Hematopoietic multipotent progenitor cell (in vitro differentiated cells): ENCODE measurements at places on chromosomes 5 and 9.

GRCh38 chr9:38417003-38417945, 7.0 kb downstream of the IGFBPL1 start:
- no peak for DNase-seq

DNA sequence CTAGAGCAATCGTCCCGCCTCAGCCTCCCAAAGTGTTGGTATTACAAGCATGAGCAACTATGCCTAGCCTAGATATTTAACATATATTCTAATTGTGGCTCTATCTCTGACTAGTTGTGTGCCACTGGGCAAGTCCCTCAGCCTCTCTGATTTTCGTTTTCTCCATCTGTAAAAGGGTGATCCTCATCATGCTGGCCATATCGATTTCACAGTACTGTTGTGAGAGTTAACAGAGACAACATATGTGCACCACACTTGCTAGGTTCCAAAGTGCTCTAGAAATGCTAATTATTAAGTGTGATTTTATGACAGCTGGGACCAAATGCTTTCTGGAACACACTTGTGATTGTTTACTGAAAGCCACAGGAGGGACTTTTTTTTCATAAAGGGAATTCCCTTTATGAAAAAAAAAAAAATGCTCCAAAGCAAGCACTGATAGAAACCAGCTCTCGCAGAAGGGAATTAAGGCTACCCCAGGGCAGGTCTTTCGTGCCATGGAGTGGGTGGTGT, 78.5 kb upstream of the EPB41L4B start:
- DNase-seq, result no peak

DNA sequence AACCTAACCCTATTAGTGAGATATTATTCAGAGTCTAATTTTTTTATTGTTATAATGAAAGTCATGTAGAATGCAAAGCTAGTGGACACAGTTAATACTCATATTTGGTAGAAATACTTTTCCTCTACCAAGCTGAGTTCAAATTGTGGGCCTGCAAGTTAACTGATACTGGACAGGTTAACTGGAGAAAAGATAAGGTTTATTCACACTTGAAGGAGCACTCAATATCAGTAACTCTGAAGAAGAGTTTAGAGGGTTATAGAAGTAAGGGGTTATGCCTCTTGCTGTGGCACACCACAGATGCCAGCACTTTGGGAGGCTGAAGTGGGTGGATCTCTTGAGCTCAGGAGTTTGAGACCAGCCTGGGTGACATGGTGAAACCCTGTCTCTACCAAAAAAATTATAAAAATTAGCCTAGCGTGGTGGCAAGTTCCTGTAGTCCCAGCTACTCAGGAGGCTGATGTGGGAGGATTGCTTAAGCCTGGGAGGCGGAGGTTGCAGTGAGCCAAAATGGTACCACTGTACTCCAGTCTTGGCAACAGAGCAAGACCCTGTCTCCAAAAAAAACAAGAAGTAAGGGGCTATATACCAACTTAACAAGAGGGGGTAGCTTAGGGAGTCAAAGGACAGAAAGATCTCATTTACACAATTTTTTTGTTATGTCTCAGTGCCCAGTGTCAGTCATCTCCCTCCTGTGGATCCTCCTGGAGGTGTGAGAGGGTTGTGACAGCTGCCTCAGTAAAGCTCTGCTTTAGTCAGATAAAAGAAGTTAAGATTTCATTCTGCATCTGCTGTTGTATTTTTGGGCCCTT, 121.2 kb upstream of the GRHPR start:
- DNase-seq, result no peak

DNA sequence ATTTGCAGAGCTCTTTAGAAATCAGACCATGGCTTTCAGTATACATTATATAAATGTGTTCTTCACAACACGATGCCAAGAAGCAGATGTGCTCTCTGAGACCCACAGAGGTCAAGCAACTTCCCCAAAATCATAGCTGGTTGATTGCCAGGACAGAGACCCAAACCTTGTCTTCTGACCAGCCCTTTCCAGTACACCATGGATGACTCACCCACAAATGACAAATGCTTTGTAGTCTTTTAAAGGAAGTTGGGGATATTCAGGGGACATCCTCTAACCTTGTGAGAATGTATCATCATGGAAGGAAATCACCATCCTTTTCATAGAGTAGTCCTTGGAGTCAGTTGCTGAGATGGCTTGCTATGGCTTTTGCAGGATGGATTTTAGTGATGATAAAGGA, 30.1 kb downstream of the ZNF462 start:
- DNase-seq, result no peak

- DNase-seq, result no peak
Measured at GRCh38 chr9:97766092-97766491, 69.0 kb upstream of the XPA start.

GRCh38 chr9:16681652-16681987, 188.8 kb downstream of the BNC2 start:
- no peak for DNase-seq

DNA sequence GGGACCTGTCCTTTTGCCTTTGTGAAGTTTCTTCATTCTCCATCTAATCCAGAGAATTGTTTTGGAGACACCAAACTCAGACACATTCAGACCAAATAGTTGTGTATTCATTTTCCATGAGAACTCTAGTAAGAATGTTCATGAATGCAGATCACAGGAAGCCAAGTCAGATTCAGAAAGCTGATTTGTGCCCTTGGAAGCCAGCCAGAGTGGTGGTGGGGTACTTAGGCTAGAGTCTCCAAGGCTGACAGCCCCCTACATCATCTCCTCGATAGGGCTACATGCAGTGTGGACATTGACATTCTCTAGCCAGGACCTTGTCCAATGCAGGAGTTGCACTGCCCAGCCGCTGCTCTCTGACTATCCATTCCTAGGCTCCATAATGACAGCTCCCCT, 137.6 kb downstream of the UGCG start:
- DNase-seq, result no peak

DNA sequence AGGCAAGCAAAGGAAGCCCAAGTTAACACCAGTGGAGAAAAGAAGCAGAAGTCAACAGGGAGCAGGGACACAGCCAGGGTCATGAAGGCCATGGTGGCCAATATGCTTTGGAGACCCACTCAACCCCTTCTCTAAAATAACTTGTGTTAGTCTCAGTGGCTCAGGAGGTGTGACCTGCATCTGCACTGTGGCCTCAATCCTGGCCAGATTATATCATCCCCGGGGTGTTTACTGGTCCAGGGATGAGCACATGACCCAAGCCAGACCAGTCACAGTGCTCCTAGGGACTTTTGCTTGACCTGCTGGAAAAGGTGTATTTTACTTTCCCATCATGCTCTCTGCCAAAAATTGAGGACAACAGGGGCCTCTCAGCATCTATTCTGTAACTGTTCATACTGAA, 105.2 kb downstream of the DPYSL3 start:
- no peak for DNase-seq

DNA sequence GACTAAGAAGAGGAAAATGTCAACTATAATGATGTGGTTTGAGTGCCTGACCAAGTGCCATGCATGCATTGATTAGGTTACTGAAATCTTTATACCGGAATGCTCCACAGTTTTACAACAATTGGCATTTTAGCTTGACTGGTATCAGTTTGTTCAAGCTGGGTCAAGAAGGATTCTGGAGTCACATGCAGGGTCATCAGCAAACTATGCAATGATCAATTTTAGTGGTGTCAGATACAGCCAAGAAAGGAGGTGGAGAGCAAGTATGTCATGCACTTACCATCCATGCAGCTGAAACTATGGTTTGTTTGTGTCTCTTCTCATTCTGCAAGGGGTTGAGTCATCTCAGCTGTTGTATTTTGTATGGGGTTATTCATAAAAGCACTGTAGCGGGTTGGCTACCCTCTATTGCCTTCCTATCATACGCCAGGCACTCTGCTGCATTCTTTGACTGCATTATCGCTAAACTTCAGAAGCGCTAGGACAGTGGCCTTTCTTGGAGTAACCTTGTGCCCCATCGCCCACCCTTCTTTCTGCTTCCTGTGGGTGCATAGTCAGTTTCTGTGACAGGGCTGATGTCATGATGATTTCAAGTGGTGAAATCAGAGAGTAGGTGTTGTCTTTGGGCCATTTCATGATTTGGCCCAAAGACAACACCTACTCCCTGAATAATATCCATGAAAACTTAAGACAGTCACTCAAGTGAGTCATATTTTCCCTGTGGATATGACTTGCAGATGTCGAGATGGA, 145.4 kb downstream of the MTX3 start:
- no peak for DNase-seq

DNA sequence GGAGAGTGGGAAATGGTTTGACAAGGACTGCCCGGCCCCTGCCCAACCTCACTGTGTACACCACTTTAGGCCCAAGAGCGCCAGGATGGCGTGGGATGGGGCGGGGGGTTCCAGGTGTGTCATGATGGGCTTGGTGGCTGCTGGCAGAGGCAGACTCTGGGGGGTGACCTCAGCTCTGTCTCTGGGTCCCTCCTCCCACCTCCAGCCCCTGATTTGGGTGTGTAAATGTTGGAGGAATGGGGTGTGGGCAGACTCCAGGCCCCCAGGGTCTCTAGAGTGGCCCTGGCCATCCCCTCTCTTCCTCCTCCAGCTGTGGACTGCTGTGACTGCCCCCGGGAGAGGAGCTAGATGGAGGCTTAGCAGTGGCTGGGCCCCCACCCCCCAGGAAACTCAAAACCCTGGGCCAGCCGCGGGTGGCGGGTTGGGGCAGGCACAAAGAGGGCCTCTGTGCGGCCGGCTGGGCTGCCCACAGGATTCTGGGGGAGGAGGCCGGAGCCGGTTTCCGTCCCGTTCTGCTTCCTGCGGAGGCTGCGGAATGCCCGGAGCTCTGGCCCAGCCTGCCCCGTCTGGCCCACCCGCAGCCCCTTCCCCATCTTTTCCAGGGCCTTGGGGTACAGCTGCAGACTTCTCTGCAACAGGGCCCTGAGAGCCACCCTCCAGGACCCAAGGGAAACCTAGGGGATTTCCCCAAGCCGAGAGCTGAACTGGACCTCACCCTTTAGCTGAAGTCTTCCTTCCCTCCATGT, 23.1 kb downstream of the CXXC5 start:
- no peak for DNase-seq

- DNase-seq, result no peak
Measured at GRCh38 chr9:33430942-33431341, 16.5 kb downstream of the AQP3 start.

DNA sequence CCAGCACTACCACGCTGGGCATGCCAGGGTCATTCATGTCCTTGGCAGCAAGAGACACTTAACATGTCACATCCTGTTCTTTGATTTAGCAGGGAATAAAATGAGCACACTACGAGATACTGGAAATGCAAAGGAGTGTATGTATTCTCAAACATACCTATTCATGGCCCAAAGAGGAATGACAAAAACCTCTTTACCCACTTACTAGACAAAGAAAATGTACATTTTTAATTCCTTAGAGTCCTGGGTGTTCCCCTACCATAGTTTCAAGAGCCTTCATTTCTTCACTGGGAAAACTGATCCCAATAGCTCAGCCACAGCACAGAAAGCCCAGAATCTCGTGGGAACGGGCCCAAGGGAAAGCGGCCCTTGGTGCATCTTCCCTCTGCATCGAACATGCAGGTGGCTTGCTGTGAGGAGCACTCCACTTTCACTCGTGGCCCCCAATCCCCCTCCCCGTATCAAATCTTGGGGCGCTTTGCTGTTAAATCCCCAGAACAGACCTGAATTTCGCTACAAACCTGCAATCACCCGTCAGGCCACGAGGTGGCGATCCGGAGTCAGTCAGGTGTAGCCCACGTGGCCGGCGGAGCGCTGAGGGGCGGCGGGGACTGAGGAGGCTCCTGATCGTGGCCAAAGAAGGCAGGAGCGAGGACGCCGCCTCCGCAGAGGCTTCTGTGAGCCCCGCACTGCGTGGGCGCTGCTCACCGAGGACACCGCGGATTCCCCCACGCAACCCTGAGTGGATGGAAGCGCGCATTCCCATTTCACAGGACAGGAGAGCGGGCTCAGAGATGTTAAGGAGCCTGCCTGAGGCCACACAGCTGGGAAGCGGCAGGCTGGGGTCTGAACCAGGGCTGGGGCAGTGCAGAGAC, 91.4 kb downstream of the LMX1B start:
- DNase-seq, result peak; percentile 77

DNA sequence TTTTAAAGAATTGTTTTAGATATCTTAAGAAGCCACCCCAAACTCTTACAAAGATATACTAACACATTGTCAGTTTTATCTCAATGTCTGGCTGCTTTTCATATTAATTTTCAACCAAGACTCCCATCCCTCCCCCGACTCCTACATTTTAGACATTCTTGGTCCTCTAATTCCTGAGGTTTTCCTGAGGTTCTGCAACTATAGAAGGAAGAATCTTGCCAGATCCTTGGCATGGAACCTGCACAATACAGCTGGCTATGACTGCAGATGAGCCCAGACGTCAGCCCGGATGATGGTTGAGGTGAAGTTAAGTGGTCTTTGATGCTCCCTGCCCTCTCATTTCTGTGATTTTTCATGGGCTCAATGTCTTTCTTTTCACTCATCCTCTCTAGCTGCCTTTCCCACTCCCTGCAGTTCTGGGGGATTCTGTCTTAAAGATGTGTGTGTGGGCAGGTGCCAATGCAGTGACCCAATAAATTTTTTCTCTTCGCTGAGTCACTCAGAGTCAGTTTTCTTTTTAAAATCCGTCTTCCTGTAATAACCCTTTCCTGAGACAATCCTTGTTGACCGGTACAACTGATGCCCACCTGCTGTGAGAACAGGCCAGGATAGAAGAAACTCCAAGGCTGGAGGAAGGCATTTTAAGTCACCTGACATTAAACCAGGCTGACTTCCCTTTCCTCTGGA, 237.8 kb upstream of the GAS1 start:
- no peak for DNase-seq

DNA sequence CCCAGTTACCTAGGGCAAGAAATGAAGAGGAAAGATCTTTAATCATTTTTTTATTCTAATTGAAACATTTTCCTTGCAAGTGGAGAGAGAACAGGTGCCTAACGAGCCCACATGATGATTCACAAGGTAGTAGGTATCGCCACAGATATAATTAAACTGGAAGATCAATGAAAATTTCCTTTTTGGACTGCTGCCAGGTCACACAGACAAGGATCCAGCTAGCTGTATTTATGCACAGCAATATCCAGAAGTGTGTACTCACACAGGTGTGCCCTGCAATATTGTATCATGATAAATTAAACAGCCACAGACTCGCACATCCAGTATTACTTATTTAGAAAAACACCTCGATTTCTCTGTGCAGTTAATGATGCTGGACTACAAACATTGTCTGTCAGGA, 294.0 kb upstream of the SMARCA2 start:
- DNase-seq, result no peak

DNA sequence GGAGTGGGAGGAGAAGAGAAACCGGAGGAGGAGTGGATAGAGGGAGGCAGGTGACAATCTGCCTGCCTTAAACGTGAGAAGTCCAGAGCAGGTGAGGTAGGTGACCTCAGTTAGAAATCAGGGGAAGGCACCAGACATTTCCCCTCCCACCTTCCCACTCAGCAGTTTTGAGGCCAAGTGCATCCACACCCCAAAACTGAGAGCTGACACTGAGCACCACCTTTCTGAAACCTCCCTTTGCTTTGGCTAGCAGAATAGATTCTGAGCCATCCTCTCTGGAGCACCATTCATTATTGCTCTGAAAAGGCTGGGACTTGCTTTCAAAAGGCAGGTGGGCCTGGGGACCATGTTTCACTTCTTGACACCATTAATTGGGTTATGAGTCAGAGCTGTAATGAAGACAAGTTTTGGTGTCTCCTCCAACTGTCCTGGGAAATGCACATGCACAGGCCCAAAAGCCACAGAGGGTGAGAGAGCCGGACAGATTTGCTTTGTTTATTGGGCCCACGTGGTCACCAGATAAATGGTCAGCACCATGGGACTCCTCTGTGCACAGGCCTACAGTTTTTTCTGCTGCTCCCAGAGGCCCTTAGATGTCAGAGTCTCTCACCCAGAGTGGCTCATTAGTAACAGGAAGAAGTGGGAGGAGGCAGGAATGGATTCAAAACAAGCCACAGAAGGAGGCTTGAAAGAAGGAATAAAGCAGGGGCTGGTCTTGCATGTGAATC, 314.7 kb downstream of the TLE1 start:
- DNase-seq, result no peak

GRCh38 chr5:40828021-40828631, 6.9 kb downstream of the RPL37 start:
- DNase-seq, result no peak
